ENCODE measurements at places on chromosomes 3 and 15.
A peak's percentile ranks its signal among the peaks of the same experiment; 100 is the strongest.

DNA sequence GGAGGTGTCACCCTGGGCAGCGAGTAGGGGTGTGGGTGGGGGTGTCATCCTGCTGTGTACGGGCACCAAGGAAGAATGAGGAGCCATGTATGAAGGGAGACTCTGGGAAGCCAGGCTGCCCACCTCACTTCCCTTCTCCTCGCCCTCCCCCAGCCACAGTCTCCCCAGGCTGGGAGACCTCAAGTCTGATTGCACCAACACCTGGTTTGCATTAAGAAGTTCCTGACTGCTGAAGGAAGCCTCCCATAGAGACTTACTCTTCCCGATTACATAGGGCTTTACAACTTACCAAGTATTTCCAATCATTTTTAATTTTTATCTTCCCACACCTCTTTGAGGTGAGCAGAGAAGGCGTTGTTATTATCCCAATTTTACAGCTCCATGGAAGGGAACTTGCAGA is 29.5 kb upstream of the SMAD3 start:
- DNase-seq: no peak

GRCh38 chr15:65051266-65051665 is 6.1 kb downstream of the SLC51B start:
- DNase-seq: no peak

GRCh38 chr15:51696566-51696965 is 15.3 kb downstream of the SCG3 start:
- no peak for DNase-seq

- no peak for DNase-seq
Observed at GRCh38 chr3:48594417-48595049, 596 bp downstream of the COL7A1 start.

GRCh38 chr3:149226776-149227175 is 5.1 kb upstream of the CP start:
- no peak for DNase-seq

DNA sequence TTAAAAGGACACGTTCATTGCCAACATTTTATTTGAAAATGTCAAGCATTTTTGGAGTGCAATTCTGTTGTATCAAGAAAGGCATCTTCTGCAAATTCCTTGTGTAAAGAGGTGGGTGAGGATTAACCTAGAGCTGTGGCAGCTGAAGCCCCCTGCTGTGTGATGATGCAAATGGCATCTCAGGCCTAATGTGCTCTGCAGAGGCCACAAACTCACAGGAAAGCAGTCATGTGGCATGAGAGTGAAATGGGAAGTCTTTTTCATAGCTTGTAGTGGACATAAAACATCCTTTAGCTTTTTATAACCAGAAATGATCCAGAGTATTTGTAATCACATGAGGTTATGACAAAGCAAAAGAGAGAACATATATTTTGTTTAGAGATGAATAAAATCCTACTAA is 6.4 kb downstream of the CADM2 start:
- no peak for DNase-seq

GRCh38 chr15:52422001-52422400 is 106.7 kb downstream of the MYO5A start:
- no peak for DNase-seq

- DNase-seq: no peak
Observed at GRCh38 chr15:64249406-64249805, 86.6 kb upstream of the PPIB start.

- DNase-seq: no peak
Observed at GRCh38 chr3:59644479-59645402, 594.9 kb upstream of the CFAP20DC start.

DNA sequence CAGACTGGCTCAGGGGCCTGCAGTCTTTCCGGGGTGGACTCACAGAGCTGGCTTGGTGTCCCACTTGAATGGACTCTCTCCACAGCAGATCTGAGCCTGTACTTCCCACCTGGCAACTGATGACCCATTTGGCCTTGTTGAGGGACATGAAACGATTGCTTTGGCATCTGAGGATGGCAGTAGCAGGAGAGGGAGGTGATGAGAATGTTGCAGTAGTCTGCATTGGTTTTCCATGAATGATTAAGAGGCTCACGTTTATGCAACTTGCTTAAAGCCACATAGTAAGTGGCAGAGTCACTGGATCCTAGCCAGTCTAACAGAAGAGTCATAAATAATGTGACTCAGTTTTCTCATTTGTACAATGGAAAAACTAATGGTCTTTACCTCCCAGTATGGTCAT is 21.9 kb downstream of the IL20RB start:
- no peak for DNase-seq

DNA sequence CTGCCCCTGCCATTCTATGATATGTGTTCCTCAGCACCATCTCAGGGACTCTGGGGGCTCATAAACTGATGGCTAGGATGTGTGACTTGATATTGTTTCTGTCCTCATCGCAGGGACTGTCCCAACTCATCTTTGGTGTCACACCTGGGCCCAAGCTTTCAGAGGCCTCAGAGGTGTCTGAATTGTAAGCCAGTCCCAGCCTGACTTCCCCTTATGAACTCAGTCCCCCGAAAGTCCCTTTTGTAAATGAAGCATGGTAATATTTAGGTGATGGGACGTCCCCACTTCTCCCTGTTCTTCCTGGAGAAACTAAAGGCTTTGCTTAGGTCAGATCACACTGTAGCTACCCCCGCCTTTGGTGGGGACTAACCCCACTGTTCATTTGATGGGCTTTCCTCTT is 142.4 kb upstream of the TLE3 start:
- no peak for DNase-seq

- DNase-seq: peak; percentile 80
Observed at GRCh38 chr3:50154840-50155490, at the start of gene SEMA3F. Gene SEMA3F, plus strand, starts transcription at chr3:50155324. Its CDS starts 4,299 bp downstream, at chr3:50159623.

DNA sequence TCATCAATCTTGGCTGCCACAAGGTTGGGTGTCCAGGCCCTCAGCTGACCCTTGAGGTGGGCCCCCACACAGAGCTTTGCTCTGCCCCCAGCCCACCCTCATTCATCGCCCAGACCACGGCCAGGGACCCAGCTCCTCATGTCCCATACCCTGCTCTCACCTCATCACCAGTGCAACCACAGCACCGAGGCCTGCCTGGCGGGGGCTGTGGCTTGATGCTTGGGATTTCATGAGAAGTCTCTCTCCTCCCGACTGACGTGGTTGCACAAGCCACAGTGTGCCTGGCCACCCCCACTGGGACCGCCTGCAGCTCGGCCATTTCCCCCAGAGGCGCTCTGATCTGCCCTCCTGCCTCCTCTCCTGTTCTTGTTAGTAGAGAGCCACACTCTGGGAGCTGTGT is 45.4 kb upstream of the MTMR10 start:
- no peak for DNase-seq

- DNase-seq: no peak
Observed at GRCh38 chr3:119542168-119542767, 17.1 kb downstream of the CD80 start.

- no peak for DNase-seq
Observed at GRCh38 chr3:108894981-108895380, 58.7 kb downstream of the GUCA1C start.

DNA sequence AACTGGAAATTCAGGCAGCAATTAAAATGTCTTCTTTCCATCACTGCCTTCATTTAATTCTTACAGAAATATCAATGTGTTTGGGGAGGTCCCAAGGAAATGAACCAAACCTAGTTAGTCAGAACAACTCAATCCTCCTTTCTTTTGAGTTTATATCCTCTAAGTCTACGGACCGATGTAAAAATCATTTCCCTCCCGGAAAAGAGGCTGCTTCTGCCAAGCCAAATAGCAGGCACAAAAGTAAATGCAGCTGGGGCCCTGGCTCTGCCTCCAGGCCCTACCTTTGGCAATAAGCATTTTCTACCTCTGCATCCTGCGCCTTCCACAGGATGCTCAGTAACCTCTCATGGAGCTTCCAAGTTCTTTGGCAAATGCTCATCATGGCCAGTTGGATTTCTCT is 122.5 kb upstream of the COL8A1 start:
- no peak for DNase-seq

DNA sequence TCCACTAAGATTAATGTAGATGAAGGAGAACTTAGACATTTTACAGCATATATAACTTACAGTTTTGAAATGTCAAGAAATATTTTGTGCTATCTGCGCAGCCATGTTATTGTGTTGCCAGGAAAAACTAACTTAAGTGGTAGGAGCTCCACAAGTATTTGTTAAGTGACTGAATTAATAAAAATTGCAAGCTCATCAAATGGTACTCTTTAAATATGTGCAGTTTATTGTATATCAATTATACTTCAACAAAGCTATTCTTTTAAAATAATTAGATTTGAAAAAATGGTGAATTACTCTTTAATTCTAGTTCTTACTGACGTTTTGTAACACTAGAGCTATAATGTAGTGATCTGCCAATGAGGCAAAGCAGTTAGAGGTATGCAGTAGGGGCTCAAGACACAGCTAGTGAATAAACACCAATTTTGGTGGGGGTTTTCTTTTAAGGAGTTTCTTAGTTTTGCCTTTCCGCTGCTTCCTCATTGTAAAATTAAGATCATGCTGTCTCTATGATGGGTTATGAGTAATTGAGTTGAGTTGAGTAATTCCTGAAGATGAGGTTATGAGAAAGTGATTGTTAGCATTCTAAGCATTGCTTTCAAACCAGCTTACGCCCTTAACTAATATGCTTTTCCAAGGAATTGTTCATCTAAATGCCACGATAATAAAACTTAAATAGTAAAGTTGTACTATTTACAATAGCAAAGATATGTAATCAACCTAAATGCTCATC is 10.9 kb upstream of the LXN start:
- DNase-seq: no peak

- DNase-seq: no peak
Observed at GRCh38 chr3:128168836-128169235, 15.6 kb downstream of the EEFSEC start.

- DNase-seq: no peak
Observed at GRCh38 chr3:58190882-58191281, 19.9 kb downstream of the DNASE1L3 start.

- no peak for DNase-seq
Observed at GRCh38 chr3:136281966-136282520, 31.9 kb downstream of the PCCB start.

- DNase-seq: no peak
Observed at GRCh38 chr15:81825136-81825535, 220.7 kb downstream of the MEX3B start.

- DNase-seq: peak; percentile 20
Observed at GRCh38 chr15:62391641-62392262, 226.7 kb upstream of the C2CD4B start.

DNA sequence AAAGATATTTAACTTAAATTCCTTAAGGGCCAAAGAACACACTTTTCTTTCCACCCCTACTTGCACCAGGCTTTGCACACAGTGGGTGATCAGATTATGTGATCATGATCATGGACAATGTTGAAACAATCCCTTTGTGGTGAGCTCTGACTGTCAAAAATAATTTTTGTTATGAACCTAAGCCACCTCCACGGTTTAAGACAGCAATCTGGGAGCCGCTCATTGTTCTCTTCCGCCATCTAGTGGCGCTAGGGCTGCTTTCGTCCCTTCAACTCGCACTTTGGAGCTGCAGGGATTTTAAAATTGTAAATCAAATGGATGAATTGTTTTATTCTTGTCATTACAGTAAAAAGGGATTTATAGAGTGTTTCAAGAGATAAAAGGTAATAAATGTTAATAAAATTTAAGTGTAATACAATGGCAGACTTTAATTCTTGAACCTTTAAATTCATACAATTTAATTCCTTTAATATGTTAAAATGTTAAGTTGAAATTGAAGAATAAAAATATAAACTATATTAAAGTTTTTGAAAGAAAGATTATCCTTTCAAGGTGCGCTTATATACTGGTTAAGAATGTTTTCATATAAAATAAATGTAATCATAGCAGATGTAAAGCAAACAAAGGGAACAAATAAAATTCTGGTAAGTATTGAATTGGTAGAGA is 45.3 kb upstream of the ARL6 start:
- peak; percentile 65 for DNase-seq

DNA sequence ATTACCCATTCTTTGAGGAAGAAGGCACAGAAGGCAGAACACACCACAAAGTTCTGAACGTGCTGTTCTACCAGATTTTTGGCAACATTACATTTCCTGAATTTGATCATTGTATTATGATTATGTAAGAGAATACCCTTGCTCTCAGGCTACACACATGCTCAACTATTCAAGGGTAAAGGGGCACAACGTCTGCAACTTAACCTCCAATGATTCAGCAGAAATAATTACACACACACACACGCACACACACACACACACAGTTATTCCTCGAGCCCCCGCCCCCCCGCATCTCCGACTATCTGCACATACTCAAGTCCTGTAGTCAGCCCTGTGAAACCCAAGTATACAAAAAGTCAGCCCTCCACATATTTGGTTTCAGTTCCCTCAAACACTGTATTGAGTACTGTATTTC is 26.8 kb downstream of the RPN1 start:
- no peak for DNase-seq

DNA sequence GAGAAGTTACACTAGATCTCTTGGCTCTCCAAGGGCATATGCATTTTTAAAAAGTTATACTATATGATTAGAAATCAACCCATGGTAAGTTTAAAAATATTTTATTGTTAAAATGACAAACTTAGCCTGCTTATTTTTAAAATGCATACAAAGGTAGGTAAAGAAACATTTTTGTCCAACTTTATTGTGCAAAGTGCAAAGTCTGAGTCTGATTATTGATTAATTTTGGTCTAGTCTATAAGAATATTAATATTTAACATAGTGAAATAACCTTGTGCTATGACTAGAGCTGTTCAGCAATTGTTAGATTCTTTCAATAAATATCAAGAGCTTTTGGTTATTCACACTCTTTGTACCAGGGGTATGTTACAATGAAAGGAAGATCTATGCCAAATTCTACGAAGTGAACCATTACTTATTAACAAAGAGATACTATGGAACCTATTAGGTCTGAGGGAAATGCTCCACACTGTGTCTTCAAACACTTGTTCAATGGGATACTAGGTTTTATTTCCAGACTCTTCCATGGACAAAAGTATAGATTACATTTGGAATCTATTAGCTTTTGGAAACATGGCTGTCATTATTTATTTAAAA is 70.4 kb downstream of the DIPK2A start:
- no peak for DNase-seq

GRCh38 chr3:21515417-21515816 is 235.6 kb downstream of the ZNF385D start:
- DNase-seq: no peak

DNA sequence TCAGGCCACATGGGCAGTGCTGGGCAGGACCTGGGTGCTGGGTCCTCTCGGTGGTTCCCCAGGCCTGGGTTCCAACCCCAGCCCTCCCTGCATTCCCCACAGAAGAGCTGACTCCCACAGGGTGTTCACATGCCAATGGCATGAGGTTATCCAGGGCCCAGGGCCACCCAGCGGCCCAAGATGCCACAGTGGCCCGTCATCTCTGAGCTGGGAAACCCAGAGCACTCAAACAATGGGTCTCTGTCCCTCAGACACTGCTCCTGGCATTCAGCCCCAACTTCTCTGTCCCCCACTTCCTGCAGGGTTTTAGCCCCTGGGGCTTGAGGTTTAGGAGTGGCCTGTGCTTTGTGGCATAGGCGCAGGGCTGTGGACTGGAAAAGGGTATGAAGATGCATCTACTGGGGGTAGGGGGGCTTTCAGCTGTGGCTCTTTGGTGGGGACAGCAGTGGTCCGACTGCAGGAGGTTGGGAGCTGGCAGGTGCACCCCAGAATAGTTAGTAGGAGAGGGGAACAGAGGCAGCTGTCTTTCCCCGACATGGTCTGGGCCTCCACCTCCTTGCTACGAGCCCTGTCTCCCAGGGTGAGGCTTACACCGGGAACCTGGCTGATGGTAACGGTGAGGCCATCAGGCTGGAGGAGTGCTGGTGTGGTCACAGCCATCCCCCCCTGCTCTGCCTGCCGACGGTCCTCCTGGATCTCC is 1.7 kb downstream of the CCDC9B start:
- DNase-seq: no peak

GRCh38 chr15:59532770-59533379 is 78.7 kb upstream of the GCNT3 start:
- DNase-seq: peak; percentile 43

Data from CD4-positive, alpha-beta T cell treated with Interferon alpha-2 for 1 hour (primary cell).